Stimulated activated CD4-positive, alpha-beta T cell treated with anti-CD3 and anti-CD28 coated beads, Interleukin-1b, Interleukin-23, amount 100 ng/mL, for 24 hours (primary cell): ENCODE measurements at places on chromosomes 1 and 21.

DNA sequence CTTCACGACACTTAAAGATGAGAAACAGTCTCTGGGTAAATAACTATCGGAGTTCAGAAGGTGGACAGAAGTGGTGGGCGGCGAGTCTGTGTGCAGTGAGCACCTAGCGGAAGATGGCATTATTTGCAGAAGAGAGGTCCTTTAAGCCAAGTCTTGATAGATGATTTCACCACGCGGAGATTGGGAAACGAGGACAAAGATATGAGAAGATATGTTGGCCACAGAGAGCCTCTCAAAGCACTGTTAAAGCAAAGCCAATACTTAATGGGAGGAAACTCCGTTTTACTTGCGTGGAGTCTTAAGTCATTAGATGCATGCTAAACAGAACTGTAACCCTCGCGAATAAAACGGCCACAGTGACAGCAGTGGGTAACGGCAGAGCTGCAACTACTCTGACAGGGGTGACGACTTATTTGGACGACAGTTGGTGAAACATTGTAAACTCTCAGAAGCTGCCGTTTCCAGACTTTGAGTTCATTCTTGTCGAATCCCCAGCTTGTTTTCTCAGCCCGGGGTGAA lies 577 bp upstream of the CEP350 start:
- DNase-seq, result peak; percentile 25

GRCh38 chr1:8523666-8524206 lies 205.8 kb downstream of the SLC45A1 start:
- DNase-seq, result no peak

DNA sequence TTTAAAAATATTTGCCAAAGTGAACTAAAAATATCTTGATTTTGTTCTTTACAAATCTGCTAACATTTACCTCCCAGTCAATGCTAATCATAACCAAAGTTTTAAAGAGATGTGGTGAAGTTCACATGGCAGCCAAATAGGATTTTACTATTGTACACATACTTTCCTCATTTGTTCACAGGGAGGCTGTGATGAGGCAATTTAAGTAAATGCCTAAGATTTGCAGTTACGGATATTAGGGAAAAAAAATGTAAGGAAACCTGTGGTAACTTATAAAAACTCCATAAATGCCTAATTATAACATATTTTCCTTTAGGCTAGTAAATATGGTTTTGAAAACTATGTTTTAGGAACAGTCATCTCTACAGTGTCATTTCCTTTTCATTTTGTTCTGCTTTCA lies 32.4 kb downstream of the RGS5 start:
- DNase-seq, result no peak

GRCh38 chr21:46069166-46069565 lies 28.7 kb upstream of the COL6A2 start:
- no peak for DNase-seq

GRCh38 chr1:156136970-156137483 lies 16.4 kb upstream of the SEMA4A start:
- no peak for DNase-seq

DNA sequence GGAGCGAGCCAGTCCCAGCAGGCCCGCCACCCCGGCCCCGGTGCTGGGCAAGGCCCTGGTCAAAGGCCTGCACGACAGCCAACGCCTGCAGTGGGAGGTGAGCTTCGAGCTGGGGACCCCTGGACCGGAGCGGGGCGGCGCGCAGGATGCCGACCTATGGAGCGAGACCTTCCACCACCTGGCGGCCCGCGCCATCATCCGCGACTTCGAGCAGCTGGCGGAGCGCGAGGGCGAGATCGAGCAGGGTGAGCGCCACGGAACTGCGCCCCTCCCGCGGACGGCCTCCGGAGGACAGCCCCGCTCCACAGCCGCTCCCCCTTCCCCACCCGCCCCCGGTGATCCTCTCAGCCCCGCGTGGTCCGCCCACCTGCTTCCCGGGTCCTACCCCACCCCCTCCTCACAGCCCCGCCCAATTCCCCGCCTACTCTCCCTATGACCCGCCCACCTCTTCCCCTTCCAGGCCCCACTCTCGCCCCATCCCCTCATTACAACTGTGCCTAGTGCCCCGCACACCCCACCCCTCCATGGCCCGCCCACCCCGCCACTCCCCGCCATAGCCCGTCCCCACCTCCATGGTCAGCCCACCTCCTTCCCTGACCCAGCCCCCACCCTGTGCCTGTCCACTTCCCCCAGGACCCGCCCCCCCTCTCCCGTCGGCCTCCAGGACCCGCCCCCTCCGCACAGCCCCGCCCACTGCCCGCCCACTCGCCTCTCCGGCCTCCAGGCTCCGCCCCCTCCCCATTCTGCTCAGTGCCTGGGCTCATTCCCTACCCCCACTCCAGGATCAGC lies 52.7 kb downstream of the VWA5B1 start:
- no peak for DNase-seq
